ENCODE measurements at places on chromosomes 4 and X.

- no peak for DNase-seq
These were observed 26.4 kb upstream of the HPGDS start for GRCh38 chr4:94369046-94369445.

- DNase-seq, result no peak
These were observed 376.8 kb upstream of the FGF16 start for GRCh38 chrX:77070202-77070918.

- DNase-seq, result no peak
These were observed 101.2 kb upstream of the KIT start for GRCh38 chr4:54556587-54556986.

- no peak for DNase-seq
These were observed 169.2 kb downstream of the BMPR1B start for GRCh38 chr4:94926936-94927335.

- DNase-seq, result peak; percentile 64
These were observed 9.6 kb downstream of the CTBP1 start for GRCh38 chr4:1239141-1239949.
